ENCODE measurements at places on chromosomes 1 and 21.

DNA sequence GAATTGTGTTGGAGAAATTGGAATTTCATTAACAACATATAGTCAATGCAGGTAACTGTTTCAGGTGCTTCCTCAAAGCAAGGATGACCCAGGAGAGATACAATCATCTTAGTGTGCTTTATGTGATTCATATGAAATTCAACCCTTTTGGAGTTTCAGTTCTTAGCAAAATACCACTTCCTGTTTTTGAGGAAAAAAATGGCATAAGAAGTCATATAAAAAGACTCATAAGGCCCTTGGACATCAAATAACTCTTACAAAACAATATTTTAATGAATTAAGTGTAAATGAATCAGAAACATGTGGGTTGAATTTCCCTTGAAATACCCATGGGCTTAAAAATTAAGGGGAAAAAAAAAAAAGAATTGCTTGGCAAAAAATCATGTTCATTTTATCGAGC, 926.6 kb downstream of the LTN1 start:
- DNase-seq = no peak

DNA sequence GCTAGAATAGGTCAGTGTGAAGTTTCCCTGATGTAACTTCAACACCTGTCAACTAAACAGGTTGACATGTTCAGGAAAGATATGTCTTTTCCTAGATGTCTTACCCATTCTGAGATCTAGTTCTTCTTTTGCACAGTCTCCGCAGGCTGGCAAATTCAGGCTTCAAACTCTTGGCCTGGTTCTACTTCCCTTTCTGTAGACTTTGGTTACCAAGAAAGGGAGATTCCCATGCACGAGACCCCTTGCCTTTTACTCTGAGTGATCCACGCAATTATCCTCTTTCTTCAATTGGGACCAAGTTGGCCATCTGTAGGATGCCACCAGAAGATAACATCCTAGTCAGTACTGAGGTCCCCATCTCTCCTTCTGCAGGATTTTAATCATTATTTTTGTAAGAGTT, 2.0 kb downstream of the CFAP45 start:
- DNase-seq = no peak

DNA sequence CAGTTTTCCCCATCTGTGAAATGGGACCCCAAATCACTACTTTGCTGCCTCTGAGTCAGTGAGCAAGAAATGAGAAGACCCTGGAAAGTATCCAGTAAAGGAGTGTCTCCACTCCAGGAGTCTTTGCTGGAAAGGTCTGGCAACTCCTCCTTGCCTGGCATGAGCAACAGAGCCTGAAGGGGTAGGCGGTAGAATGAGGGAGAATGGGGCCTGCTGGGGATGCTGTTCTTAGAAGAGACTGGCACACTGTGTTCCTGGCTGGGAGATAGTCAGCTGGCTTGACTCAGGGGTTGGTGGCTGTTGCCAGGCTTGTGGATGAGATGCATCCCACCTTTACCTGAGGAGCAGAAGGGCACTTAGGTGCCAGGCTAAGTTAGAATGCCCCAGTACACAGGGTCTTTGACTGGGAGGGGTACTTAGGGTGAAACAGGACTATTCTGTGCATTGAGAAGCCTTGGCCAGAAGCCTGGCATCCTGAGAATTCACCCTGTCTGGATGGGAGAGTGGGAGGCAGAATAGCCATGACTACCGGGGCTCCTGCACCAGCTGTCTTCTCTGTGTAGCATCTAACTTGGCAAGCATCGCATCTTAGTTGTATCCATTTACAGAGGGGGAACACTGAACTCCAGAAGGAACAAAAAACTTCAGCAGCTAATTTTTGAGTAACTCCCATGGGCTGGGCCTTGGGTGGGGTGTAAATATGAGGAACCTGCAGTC, 2.5 kb downstream of the MFSD2A start:
- no peak for DNase-seq

- no peak for DNase-seq
Measured at GRCh38 chr1:46596846-46597245, 7.2 kb downstream of the MKNK1 start.
